NCI-H2081 (cell line): ENCODE measurements at places on chromosomes 4 and X.

- no peak for DNase-seq
These were observed 17.2 kb downstream of the GPR174 start for GRCh38 chrX:79161655-79162054.

- DNase-seq, result no peak
These were observed 49.3 kb upstream of the MAGED4B start for GRCh38 chrX:52118262-52118661.

GRCh38 chr4:95850161-95850560, 10.3 kb downstream of the PDHA2 start:
- no peak for DNase-seq

GRCh38 chr4:176834531-176834930, 41.8 kb upstream of the VEGFC start:
- DNase-seq, result no peak

- DNase-seq, result no peak
These were observed 11.3 kb downstream of the CETN2 start for GRCh38 chrX:152819266-152819665.

DNA sequence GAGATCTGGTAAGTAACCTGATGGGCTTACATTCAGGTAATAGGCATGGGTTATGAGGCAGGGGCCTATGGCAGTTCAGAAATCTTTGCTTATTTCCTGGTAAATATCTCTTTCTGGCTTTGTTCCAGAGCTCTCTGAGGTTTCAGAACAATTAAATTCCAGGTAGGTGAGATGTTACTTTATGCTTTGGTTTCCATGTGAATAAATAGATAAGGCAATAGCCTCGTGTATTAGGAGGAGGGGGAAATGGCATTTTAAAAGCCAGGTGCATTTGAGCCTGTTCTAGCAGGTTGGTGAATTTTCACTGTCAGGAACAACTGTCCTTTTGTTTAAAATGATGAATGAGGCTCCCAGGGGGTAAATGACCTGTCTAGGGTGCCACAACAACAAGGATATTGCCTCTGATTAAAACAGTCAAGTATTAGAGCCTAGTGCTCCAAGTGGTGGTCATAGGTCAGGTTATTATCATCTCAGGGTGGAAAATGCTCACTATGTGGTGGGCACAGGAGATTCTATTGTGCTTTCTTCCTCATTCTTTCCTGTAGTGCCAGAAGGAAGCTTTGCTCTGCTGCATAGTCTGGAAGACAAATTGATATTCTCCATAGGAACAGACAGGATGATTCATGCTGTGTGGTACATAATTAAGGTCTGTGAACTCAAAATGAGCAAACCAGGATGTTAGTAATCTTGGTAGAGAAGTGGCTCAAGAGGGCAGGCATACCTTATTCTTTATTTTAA, 296.2 kb downstream of the INPP4B start:
- peak; percentile 88 for DNase-seq

DNA sequence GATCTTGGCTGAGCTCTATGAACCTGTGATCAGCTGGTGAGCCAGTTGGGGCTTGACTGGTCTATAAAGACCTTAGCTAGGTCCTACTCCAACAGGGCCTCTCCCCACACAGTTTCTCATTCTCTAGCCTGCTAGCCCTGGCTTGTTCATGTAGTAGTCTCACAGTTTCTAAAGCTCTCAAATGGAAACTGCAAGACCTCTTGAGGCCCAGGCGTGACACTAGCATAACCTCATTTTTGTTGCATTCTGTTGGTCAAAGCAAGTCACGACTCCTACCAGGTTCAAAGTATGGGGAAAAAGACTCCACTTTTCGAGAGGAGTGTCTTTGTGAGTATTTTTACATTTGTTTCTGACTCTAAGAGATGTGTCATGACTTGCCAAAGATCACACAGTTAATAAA, 50.9 kb downstream of the CEP44 start:
- DNase-seq, result no peak

- DNase-seq, result no peak
These were observed 16.7 kb downstream of the HMX1 start for GRCh38 chr4:8854931-8855330.
